ENCODE measurements at places on chromosomes 4 and X.
A peak's percentile ranks its signal among the peaks of the same experiment; 100 is the strongest.

GRCh38 chr4:22268350-22269025 lies 247.4 kb downstream of the ADGRA3 start:
- DNase-seq, result no peak

- peak; percentile 46 for DNase-seq
Measured at GRCh38 chrX:120365320-120365719, 3.4 kb downstream of the ATP1B4 start.

- DNase-seq, result no peak
Measured at GRCh38 chrX:17842769-17843525, 18.2 kb downstream of the RAI2 start.

GRCh38 chrX:40096395-40097091 lies 1.2 kb downstream of the BCOR start:
- DNase-seq, result peak; percentile 71

- no peak for DNase-seq
Measured at GRCh38 chrX:153450114-153450948, 4.5 kb upstream of the TREX2 start.

GRCh38 chr4:14441561-14441960 lies 560.7 kb upstream of the CPEB2 start:
- DNase-seq, result no peak

- DNase-seq, result no peak
Measured at GRCh38 chr4:57109847-57110639, at the start of gene IGFBP7. Gene IGFBP7, minus strand, starts transcription at chr4:57110385. Its CDS starts 34 bp downstream, at chr4:57110351.

- DNase-seq, result no peak
Measured at GRCh38 chr4:40515398-40516293, 114.0 kb downstream of the RBM47 start.

- no peak for DNase-seq
Measured at GRCh38 chr4:31328932-31329331, 608.8 kb downstream of the PCDH7 start.

GRCh38 chrX:86237482-86237881 lies 89.2 kb downstream of the DACH2 start:
- no peak for DNase-seq

- DNase-seq, result no peak
Measured at GRCh38 chrX:123920105-123920785, 41.3 kb upstream of the STAG2 start.

DNA sequence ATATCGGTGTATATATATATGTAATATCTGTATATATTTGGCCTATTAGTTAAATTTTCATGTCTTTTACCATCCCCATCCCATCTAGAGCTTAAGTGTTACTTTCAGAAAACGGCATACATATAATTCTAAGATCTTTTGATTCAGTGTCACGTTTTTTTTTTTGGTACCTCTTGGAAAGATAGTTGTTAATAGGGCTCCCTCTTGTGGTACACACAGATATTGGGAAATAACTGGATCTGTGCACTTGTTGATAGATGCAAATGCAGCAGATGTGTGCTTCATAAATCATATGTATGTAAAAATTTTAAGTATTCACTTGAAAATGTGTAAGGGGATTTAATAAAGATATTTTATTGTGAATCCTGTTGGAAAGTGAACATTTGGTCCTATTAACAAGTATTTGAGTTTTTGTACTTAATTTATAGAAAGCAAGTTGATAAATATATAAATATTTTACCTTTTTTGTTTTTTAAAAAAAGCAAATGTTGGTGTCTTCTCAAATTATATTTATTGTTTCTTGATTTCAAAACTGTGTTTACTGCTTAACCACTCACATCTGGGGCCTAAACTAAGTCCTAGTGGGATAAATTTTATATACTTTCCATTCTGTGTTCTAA lies 74.7 kb downstream of the PAQR3 start:
- peak; percentile 29 for DNase-seq

- DNase-seq, result no peak
Measured at GRCh38 chr4:150032541-150032940, 45.7 kb upstream of the DCLK2 start.

DNA sequence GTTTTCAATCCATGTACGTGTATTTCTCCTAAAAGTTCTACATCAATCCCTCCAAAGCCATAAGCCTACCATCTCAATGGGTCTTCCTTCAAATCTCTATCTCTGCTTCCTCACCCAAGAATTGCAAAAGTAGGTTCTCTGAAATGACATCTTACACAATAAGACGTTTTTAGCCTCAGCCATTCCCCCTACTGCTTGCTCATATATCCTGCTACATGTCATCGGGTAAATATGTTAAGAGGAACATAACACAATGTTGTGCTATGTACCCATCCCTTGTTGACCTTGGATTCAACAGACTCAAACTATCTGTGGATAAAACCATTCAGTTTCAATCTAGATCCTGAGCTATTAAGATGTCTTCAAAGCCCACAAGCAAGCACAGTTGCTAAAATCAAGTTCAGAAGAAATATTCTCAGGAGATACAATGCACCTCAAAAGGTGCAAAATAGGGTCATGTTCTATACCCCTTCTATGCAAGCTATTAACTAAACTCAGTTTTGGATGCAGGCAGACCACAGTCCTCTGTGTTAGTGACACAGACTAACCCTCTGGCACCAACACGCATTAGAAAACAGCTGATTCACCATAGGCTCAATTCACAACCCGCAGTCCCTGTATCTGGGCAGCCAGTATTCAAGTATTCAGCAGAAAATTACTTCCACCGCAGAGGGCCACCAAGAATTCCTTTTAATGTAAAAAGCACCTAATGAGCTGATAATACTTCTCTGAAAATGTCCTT lies 56.8 kb downstream of the CD99L2 start:
- DNase-seq, result no peak

DNA sequence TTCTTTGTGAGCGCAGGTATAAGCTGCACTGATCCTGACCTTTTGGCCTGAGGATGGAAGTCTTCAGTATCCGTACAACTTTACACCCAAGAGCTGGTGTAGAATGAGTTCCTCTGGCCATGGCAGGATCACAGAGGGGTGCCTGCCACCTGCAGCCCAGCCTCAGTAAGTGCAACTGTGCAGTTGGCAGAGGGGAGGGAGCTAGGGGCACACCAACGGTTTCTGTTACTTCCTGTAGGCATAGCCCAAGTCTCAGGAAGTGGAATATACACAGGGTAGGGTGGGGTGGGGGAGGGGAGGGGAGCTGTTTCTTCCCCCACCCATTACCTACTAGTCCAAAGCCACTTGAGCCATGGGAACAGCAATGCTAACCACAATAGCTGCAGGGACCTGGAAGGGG lies 85.4 kb upstream of the GBA3 start:
- DNase-seq, result peak; percentile 16

DNA sequence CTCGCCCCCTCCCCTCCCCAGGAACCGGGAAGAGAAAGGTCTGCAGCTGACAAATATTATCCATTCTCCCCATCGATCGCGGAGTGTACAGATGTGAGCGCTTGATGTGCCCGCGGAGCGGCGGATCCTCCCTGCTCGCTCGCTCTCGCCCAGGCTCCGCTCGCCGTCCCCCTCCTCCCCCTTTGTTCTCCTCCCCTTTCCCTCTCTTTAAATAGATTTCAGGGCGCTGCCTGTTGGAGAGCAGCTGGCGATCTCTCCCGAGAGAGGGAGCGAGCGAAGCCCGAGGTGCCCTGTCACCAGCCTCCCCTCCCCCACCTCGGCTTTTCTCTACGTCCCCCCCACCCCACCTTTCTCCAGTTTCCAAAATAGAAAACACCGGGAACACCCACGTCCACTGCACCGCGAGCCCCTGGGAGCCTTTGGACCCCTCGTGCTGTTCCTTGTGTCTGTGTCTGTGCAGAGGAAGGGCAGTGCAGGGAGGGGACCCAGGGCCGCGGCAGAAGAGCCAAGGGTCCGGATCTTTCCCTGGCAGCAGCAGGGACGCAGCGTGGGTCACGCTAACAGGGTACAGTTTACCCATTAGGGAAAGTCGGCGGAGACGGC lies 56.6 kb upstream of the BCOR start:
- DNase-seq, result no peak

DNA sequence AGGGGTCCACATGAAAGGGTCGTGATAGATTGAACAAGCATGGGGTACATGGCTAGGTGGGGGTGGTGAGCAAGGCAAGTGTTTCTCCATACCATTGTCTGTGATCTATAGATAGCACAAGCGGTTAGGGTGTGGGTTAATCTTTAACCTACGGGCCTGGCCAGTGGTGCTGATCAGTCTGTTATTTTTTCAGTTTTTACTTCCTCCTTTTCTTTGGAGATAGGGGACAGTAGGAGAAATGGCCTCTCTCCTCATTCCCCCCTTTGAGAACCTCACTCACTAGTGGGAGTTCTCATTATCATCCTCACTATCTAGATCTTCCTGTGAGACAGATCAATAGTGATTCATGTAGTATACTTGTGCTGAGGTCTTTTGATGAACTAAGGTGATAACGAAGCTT lies 16.2 kb upstream of the GPKOW start:
- DNase-seq, result no peak

GRCh38 chrX:54921427-54922021 lies 900 bp downstream of the TRO start:
- DNase-seq, result peak; percentile 54

GRCh38 chr4:48979914-48980579 lies 6.0 kb upstream of the CWH43 start:
- DNase-seq, result no peak

DNA sequence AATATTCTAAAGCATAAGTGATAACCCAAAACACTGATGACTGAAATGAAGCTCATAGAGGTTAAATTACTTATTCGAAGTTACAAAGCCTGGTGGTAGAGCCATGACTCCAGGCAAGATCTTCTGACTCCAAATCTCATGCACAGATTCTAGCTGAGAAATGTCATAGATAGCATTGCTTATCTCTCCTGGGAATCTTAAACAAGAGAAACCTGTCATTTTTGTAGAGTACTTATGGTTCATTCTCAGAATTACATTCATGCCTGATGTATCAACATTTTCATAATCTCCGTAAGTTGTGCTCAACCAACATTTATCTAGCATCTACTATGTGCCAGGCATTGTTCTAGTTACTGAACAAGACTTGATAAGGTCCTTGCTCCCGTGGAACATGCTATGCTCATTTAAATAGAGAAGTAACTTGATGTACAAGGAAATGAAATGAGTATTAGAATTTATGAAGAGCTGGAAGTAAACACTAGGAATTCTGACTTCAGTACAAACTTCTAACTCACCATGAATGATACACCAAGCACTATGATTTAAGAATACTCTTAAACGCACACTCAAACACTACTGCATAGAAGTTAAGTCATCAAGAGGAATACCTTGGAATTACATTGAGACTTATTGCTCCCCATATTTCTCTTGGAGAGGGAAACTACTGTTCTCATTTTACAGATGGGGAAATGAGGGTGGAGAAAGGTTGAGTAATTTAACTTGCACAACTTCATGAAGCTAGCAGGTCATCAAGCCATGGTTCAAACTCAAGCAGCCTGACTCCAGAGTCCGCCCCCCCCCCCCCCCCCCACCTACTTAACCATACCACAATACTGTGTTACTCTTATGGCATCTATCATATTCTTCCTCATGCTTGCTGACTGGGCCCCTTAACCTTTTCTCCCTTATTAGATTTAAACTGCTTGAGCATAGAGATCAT lies 45.4 kb downstream of the MBNL3 start:
- no peak for DNase-seq

GRCh38 chr4:139227729-139228404 lies 50.8 kb upstream of the ELF2 start:
- DNase-seq, result peak; percentile 10

DNA sequence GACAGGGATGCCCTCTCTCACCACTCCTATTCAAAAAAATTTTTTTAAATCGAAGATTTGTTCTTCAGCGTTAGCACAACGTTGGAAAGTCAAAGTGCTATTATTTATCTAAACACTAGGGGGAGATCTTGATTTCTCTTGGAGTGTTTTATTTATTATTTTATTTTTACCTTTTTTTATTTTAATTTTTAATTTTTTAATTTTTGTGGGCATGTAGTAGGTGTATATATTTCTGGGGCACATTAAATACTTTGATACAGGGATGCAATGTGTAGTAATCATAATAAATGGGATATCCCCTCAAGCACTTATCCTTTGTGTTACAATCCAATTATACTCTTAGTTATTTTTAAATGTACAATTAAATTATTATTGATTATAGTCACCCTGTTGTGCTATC lies 37.4 kb upstream of the SLC10A4 start:
- no peak for DNase-seq

- DNase-seq, result no peak
Measured at GRCh38 chrX:85223359-85223758, 20.2 kb downstream of the SATL1 start.

- no peak for DNase-seq
Measured at GRCh38 chr4:180120068-180120467, 2123.1 kb upstream of the TENM3 start.

- no peak for DNase-seq
Measured at GRCh38 chrX:41822892-41823291, 98.9 kb downstream of the GPR82 start.

- no peak for DNase-seq
Measured at GRCh38 chr4:40118861-40119260, 62.2 kb downstream of the N4BP2 start.

DNA sequence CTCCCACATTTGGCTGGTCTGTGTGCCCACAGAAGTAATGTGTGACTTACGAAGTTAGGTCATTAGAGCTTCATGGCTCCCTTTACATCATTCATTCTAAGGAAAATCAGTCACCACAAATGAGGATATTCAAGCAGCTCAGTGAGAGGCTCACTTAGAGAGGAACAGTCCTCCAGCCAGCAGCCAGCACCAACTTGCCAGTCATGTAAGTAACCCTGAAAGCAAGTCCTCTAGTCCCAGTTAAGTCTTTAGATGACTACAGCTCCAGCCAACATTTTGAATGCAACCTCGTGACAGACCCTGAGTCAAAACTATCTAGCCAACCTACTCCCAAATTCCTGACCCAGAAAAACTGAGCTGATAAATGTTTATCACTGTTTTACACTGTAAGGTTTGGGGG lies 71.3 kb downstream of the LRBA start:
- no peak for DNase-seq

GRCh38 chr4:58456727-58457384 lies 1346.7 kb upstream of the IGFBP7 start:
- DNase-seq, result no peak

- DNase-seq, result no peak
Measured at GRCh38 chr4:52196606-52197130, 145.6 kb downstream of the SPATA18 start.

- DNase-seq, result no peak
Measured at GRCh38 chr4:83660578-83660977, 124.7 kb downstream of the GPAT3 start.

- DNase-seq, result no peak
Measured at GRCh38 chr4:139528377-139529005, 27.5 kb downstream of the SETD7 start.

GRCh38 chrX:9087271-9088040 lies 53.5 kb upstream of the FAM9B start:
- DNase-seq, result no peak

GRCh38 chrX:53262918-53263394 lies 18.4 kb downstream of the IQSEC2 start:
- DNase-seq, result no peak

- peak; percentile 47 for DNase-seq
Measured at GRCh38 chr4:125091-125771, 930 bp downstream of the ZNF718 start.

GRCh38 chrX:14496674-14497073 lies 32.7 kb upstream of the GLRA2 start:
- DNase-seq, result peak; percentile 6

GRCh38 chrX:6279277-6279909 lies 50.7 kb upstream of the NLGN4X start:
- no peak for DNase-seq

GRCh38 chr4:74675673-74676279 lies 118.5 kb downstream of the BTC start:
- DNase-seq, result no peak

Measured in CD8-positive, alpha-beta T cell (primary cell).